ENCODE measurements at places on chromosomes 4 and X. TPM values are rescaled to one million over a fixed set of nuclear protein-coding genes. Genes with fewer than 3 reads are reported as not detected.

DNA sequence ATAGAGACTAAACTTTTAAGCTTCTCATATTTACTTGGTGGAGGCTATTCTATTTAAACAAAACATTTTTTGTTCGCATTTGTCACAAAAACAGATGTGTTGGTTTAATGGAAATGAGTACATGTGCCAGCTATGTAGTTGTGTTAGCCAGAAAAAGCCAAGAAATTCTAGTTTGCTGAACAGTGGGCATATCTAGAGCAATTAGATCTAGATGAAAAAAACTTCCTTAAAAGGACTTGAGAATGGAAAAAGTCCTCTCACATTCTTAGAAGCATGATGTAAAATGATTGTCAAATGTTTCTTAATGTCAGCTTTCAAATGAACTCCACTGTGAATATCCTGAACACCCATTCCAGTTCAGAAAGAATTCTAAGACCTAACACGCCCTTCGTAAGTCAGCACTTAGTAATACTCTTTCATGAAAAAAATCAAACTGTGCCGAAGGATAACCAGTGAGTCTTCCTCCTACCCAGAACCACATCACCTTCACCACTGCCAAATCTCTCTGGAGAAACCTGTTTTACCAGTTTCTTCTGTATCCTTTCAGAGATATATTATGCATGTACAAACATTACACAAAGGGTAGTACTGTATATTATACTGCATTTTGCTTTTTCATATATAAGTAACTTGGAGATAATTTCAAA lies 28.2 kb downstream of the PHKA1 start:
- no peak for DNase-seq
- peaks cover 3% of the 10 kb centered on the region for H3K36me3 ChIP-seq
- H3K4me1 ChIP-seq = no peaks in the 10 kb centered on the region

- no peaks in the 10 kb centered on the region for H3K36me3 ChIP-seq
- H3K4me3 ChIP-seq = no peak overlapping the region
- no peaks in the 10 kb centered on the region for H3K4me1 ChIP-seq
- no peak overlapping the region for H3K27ac ChIP-seq
- no peak for DNase-seq
Measured at GRCh38 chr4:41366911-41367517, 110.3 kb downstream of the UCHL1 start.

GRCh38 chr4:82753725-82754410 lies 44.7 kb downstream of the SCD5 start:
- peaks cover 48% of the 10 kb centered on the region for H3K4me1 ChIP-seq
- H3K4me3 ChIP-seq = no peak overlapping the region
- no peaks in the 10 kb centered on the region for H3K36me3 ChIP-seq
- H3K27ac ChIP-seq = peak overlapping the region; percentile 89
- DNase-seq = no peak

DNA sequence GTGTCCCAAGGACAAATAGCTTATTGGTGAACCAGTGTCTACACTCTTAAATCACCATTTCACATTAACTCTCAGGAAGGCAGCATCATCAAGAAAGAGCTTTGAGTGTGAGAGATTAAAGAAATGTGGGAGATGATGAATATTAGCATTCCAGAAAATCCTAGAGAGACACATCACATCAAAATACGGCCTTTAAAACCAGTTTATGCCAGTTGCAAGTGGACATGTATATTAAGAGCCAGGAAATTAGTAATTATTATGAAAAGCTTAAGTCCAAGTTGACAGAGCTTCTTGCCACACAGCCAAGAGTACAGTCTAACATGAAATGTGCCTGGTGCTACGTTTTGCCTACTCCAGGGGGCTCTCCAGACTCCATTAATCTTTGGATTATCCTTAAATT lies 503.0 kb upstream of the BOD1L1 start:
- no peaks in the 10 kb centered on the region for H3K4me1 ChIP-seq
- no peak overlapping the region for H3K4me3 ChIP-seq
- no peak for DNase-seq
- no peaks in the 10 kb centered on the region for H3K36me3 ChIP-seq
- no peaks in the 10 kb centered on the region for H3K27me3 ChIP-seq

DNA sequence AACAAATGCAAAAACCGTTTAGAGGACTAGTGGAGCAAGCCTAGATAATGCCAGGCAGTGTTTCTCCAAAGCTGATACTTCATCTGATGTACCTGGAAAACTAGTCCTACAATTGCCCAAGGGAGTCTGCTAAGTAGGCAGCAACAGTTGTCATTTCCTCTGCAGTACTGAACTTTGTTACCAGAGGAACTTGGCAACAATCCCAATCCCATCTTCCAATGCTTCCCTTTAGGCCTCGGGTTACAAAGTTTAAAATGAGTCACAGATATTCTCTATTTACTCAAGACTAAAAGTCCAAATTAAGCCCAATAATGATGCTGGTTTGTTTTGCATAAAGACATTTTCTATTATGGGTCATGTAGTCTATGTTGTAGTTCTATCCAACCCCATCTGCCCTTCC lies 120.0 kb upstream of the GLRA2 start:
- H3K36me3 ChIP-seq = no peaks in the 10 kb centered on the region
- no peak overlapping the region for H3K4me3 ChIP-seq
- DNase-seq = no peak
- no peak overlapping the region for H3K27ac ChIP-seq
- H3K4me1 ChIP-seq = no peaks in the 10 kb centered on the region
- H3K27me3 ChIP-seq = no peaks in the 10 kb centered on the region

GRCh38 chr4:587671-588350 lies 11.7 kb upstream of the TMEM271 start:
- H3K4me1 ChIP-seq = no peaks in the 10 kb centered on the region
- H3K4me3 ChIP-seq = no peak overlapping the region
- peak; percentile 80 for DNase-seq
- peaks cover 4% of the 10 kb centered on the region for H3K27me3 ChIP-seq
- no peaks in the 10 kb centered on the region for H3K36me3 ChIP-seq

DNA sequence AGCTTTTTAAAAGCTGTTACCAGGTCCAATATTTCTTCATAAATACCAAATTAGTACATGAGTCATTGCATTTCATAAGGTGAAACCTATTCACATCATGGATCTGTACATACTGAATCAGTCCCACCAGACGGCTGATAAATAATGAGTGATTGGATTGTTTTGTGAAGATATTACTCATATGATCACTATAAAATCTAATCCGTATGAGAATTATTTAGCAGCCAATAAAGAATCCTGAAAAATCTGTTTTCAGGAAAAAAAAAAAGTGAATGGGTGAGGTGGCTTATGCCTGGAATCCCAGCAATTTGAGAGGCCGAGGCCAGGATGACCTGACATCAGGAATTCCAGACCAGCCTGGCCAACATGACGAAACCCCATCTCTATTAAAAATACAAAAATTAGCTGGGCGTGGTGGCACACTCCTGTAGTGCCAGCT lies 438.1 kb downstream of the INPP4B start:
- H3K27me3 ChIP-seq = no peaks in the 10 kb centered on the region
- peaks cover 48% of the 10 kb centered on the region for H3K4me1 ChIP-seq
- peak overlapping the region; percentile 55 for H3K27ac ChIP-seq
- DNase-seq = no peak
- no peaks in the 10 kb centered on the region for H3K36me3 ChIP-seq
- no peak overlapping the region for H3K4me3 ChIP-seq

NUDT6 gene
- total RNA-seq = 6.9 TPM

DNA sequence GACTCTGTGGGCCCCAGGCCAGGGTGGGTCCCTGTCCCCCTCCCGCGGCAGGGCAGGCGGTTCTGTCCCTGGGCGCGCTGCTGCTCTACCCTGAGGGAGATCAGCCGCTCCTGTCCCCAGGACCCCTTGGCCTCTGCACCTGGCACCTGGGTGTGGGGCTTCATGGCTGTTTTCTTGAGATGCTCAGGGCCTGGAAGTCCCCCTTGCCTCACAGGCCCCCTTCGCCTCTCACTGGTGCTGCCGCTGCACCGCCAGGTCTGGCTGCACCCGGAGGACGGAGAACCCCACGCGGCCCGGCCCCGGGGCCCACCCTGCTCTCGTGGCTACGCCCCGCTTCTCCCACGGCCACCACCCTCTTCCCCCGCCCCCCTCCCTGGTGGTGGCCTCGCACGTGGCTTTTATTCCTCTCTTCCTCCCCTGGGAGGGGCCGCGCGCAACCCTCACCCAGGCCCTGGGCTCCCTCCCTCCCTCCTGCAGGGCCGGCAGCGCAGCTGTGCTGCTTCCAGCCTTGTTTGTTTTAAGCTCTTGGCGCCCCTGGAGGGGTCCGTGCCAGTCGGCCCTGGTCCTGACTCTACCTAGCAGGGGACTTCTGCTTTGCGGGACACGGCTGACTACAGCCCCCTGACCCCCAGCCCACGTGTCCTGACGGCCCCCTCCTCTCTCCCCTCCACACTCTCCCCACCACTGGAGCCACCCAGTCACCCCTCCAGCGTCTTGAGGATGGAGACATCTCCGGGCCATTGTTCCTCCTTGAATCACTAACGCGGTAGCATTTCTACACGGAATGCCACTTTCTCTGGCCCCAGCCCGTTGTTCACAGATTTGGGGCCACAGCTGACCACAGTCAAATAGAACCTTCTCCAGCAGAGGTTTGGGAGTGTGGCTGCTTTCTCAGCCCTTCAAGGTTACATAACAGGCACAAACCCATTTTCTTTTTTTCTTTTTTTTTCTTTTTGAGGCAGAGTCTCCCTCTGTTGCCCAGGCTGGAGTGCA lies 20.6 kb upstream of the CLDN24 start:
- H3K4me1 ChIP-seq = peaks cover 1% of the 10 kb centered on the region
- no peak overlapping the region for H3K4me3 ChIP-seq
- H3K27ac ChIP-seq = no peak overlapping the region

DRP2 gene
- total RNA-seq = not detected

DNA sequence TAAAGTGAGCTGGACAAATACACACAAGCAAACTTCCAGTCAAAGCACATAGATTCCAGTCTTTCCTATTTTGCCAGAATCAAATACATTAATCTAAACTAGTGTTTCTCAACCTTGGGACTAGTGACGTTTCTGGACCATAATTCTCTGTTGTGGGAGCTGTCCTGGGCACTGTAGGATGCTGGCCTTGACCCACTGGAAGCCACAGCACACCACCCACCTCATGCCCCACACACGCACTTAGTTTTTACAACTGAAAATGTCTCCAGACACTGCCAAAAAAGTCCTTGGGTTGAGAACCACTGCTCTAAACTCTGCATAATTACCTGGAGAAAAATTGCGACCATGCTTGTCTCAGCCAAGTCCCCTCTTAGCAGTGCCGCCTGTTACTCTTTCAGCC lies 57.6 kb downstream of the MAP3K15 start:
- no peak overlapping the region for H3K4me3 ChIP-seq
- no peaks in the 10 kb centered on the region for H3K27me3 ChIP-seq
- no peak for DNase-seq
- no peaks in the 10 kb centered on the region for H3K36me3 ChIP-seq
- no peak overlapping the region for H3K27ac ChIP-seq
- H3K4me1 ChIP-seq = no peaks in the 10 kb centered on the region

MAPK10 gene
- total RNA-seq = 19.2 TPM

SPATA4 gene
- 0.76 TPM for total RNA-seq

DOK7 gene
- not detected for total RNA-seq

- H3K27ac ChIP-seq = peak overlapping the region; percentile 82
- no peaks in the 10 kb centered on the region for H3K27me3 ChIP-seq
- DNase-seq = no peak
- no peaks in the 10 kb centered on the region for H3K36me3 ChIP-seq
- peaks cover 37% of the 10 kb centered on the region for H3K4me1 ChIP-seq
- H3K4me3 ChIP-seq = no peak overlapping the region
Measured at GRCh38 chr4:147096667-147097604, 151.3 kb upstream of the TTC29 start.

Measured in osteocyte (in vitro differentiated cells).